ENCODE measurements at places on chromosomes 5 and 9.

DNA sequence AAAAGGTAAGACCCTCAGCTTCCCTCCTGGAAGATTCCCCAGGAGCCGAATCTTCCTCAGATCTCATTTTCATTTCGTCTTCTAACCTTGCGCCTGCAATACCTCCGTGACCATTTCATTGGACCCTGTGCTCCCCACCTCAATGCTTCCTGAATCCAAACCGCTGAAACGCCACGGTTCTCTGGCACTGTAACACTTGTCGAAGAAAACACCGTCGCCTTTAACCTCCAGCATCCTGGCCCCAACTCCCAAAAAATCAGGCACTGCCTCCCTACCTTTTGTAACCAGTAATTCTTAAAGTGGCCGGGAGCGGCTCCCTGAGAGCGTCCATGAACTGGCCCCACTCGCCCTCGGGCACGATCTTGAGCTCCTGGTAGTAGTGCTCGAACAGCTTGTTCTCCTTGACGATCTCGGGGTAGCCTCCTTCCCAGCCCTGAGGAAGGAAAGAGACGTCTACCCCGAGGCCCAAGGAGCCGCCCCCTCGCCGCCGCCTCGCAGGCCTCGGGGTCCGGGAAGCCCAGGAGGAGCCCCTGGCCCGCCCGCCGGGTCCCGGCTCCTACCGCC, 438 bp downstream of the NSUN2 start:
- DNase-seq, result no peak

DNA sequence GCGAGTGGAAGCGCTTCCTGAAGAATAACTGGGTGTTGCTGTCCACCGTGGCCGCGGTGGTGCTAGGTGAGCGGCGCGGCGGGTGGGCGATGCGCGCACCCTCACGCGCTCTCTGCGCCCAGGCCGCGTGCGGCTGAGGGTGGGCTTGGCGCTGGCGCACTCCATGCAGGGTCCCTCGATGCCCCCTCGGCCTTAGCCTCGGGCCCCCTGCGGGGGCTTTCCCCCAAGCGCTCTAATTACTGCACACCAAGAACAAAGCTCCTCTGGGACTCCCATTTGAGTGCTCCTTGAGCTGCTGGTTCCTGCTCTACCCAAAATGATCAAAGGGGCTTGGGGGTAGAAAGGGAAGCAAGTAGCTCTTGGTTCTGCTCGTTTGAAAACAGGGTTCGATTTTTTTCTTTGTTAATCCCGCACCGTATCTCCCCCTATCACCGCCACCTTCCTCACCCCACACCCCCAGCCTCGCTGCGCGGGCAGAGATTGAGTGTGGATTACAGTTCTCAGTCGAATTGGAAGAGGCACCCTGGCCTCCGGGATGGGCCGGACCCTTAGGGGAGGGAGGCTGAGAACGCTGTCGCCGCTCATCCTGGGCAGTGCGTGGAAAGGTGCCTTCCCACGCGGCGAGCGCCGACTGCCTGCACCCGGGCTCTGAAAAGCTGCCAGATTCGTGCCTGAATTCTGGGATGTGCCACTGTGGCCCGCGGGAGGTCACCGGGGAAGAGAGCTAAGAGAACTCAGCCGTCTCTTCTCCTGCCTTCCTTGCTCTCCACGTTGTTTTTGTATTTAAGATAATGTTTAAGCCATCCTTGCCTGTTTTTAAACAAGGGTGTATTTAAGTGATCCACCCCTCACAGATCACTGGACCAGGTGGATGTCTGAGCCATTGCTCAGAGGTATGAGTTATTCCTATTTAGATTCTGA, 697 bp downstream of the SLC1A1 start:
- peak; percentile 10 for DNase-seq

- DNase-seq, result no peak
Observed at GRCh38 chr9:27393054-27393846, 96.3 kb upstream of the EQTN start.

DNA sequence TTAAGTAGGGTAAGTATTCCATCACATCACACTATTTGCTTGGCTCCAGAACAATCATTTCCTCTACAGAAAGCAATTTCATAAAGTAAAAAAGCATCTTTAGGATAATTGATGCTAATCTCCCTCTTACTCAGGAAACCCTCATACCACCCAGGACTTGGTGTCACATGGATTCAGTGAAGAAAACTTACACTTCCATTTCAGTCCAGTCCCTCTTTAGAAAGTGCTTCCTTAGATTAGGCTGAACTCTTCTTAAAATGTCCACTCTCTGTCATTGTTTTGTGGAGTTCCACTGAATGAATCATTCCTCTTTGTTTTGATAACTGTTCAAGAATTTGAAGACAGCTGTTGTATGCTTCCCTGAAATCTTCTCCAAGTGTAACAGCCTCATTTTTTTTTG, 144.0 kb upstream of the ZNF462 start:
- no peak for DNase-seq

DNA sequence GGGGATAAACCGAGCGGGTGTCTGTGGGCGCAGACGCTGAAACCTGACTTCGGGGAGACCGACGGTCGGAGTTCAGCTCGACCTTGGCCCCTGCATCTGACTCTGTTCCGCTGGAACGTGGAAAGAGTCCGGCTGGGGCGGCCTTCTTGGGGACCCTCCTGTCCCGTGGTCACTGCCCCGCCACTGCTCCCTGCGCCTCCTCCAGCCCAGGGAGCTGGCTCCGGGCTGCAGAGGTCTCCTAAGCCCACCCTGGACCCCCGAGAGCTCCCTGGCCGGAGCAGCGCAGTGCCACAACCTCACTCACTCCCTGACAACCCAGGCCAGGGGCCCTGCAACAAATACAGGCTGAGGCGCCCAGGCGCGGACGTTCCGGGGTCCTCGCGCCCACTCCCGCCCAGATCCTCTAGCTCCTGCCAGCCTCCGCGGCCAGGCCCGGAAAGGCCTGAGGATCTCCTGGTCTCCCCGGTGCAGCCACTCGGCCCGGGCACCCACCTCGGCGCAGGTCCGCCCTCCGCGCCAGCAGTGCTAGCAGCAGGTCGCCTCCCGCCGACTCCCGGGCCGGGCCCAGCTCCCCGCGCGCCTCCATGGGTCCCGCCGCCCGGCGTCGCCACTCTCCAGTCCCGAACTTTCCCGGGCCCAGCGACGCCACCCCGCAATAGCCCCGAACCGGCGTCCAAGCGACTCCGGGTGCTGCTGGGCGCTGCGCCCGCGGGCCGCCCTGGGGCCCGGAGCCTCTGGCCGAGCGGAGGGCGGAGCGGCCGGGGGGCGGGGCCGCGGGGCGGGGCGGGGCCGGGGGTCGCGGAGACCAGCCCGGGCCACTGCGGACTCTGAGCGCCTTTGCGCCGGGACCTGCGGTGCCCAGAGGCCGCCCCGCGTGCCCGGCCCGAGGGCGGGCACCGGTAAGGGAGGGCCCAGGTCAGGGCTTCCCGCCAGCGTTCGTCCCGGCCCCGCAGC, 2.2 kb downstream of the LHX3 start:
- no peak for DNase-seq

DNA sequence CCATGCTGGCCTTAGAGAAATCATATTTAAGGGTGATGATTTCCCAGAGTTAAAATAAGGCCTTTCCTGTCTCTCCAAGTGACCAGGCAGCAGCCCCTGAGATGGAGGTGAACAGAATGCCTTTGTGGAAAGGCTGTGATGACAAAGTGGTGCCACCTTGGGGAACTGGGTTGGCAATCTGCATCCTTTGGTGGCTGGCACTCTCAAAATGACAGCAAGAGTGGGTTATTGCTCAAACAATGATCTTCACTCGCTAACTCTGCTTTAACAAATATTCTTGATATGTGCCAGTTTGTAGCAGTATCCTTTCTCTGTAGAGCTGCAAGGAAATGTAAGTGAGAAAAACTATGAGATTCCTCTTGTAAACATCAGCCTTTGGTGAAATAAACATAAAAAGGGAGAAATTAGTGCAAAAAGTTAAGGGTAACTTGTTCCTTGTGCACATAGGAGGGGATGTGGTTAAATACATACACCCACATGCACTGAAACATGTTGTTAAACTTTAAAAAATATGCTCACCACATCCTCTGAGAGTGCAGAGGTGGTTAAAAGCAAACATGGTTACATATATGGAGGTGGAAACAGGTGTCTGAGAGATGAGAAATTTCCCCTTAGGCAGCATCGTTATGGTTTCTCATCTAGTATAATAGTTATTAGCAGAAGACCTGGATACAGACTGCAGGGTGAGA, 373.4 kb upstream of the CTNND2 start:
- DNase-seq, result no peak

DNA sequence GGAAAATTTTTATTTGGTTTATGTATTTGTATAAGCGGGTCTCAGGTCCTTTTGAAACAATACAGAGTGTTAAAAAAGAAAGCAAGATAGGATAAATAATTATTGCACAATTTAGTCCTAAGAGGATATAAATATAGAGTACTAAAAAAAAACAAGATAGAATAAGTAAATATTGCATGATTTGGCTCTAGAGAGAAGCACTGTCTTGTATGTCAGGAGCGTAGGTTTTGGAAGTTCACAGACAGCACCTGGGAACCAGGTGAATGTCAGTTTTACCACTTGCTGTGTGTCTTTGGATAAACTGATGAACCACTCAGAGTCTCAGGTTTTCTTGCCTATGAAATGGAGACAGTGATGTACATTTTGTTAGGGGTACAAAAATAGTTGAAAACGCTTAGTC, 266.2 kb upstream of the ADAMTSL1 start:
- no peak for DNase-seq

- DNase-seq, result no peak
Observed at GRCh38 chr9:20269620-20270019, 352.7 kb downstream of the MLLT3 start.

DNA sequence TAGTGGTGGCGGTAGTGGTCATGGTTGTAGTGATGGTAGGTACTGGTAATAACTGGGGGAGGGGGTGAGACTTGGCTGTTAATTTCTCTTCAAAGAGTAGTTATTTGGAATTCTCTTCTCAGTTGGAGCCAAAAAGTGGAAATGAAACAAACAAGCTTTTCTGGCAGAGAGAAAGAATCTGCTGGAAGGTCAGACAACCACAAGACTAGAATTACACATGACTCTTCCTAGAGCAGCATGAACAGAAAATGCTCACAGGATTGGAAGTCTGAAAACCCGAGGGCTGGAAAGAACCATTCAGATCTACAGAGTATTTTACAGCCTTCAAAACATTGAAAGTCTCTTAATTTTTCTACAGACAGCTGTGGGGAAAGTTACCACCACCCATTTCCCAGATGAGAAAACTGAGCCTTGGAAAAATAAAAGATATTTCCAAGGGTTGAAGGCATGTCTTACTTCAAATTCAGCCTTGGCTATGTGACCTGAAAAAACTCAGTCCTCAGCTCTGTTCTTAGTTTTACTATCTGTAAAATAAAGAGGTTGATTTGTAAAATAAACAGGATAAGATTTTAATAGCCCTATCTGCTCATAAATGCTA, 42.9 kb upstream of the TRIM32 start:
- DNase-seq, result no peak

GRCh38 chr5:177372034-177372896, 12.0 kb upstream of the SLC34A1 start:
- no peak for DNase-seq

GRCh38 chr5:592158-592557, 20.0 kb upstream of the CEP72 start:
- no peak for DNase-seq

DNA sequence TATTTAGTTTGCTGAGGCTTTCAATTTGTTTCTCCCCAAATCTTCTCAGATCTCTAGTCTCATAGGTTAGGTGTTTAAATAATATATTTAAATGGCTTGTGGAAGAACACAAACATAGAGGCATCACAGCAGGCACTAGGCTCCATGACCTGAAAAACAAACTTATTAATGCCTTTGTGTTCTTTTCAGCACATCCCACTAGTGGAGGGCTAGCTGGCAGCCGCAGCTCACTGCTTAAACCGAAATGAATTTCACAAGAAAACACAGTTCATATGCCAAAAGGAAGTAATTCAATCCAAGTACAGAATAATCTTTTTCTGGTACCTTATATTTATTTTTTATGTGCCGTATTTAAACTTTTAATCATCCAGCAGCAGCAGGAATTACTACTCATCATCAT, 382.5 kb downstream of the PLK2 start:
- DNase-seq, result no peak

DNA sequence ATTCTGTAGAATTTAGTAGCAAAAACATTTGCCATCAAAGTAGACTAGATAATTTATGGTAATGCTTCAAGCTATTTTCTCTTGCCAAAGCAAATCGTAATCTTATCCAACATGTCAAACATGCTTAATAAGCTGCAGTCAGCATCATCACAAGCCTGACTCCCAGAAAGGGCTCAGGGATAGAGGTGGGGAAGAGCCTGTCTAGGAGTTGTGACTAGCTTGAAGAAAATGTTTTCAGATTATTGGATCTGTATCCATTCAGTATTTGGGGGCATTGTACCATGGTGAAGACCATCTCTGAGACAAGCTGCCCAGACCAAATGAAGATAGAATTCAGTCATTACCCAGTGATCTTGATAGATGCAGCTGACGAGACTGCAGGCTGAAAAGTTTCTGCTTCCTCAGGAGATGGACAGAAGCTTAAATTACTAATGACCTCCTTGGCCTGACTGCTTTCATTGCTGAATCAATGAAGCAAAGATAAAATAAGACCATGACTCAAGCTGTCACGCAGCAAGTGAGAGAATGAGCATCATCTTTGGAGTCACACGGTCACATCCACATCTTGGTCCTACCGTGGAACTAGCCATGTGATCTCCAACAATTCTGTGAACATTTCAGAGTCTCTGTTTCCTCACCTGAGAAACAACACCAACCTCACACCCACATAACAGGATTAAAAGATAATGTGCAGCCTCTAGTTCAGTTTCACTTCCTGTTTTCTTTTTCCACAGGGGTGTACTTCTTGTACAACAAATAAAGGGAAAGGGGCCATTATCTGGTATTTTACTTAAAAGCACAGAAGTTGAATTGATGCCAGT, 9.4 kb downstream of the ERAP2 start:
- no peak for DNase-seq

GRCh38 chr5:152086668-152087067, 162.0 kb upstream of the GLRA1 start:
- DNase-seq, result no peak

GRCh38 chr5:178113841-178114324, 551 bp downstream of the N4BP3 start:
- peak; percentile 57 for DNase-seq

GRCh38 chr5:82538339-82539034, 260.3 kb upstream of the RPS23 start:
- DNase-seq, result no peak

- no peak for DNase-seq
Observed at GRCh38 chr9:98805506-98806272, 1.8 kb upstream of the GALNT12 start.

GRCh38 chr5:158992037-158992740, 107.5 kb downstream of the EBF1 start:
- no peak for DNase-seq

Measured in stimulated activated naive CD8-positive, alpha-beta T cell treated with anti-CD3 and anti-CD28 coated beads, Interleukin-15, Interleukin-2, amounts not matched to agents 100 U/mL and 50 U/mL, for 24 hours (primary cell).